ENCODE measurements at places on chromosomes 1 and 21.
A peak's percentile ranks its signal among the peaks of the same experiment; 100 is the strongest.

- DNase-seq, result no peak
Observed at GRCh38 chr21:44283948-44284347, 1.7 kb upstream of the AIRE start.

DNA sequence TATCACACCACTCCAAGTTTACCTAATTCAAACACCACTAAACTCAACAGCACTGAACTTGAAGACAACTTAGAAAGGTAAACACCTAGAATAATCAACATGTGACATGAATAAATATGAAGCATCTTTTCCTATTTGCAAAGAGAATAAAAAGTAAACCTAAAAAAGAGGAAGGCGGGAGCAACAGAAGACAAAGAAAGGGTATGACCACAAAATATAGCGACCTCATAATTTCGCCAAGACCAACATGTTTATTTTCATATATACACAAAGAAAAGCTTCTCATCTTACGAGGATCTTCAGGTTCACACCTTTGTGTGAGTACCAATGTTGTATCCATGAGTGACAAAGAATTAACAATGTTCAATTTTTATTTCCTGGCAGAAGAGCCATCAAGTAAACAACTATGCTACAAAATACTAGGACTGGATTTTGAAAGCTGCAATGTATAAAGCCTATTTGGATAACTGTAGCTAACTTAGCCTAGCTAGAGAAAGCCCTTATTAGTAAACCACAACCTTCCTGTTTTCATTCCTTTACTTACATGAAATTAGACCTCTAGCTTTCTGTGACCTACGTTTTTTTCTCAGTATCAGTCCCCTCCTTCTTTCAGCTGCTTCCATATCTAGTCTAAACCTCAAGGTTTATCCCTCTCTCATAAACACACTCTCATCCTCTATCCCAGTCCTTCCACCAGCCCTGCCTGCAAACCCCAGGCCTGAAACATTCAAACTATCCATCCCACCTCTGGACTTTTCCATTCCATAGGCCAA, 21.3 kb upstream of the PHTF1 start:
- DNase-seq, result no peak

- DNase-seq, result no peak
Observed at GRCh38 chr21:38300141-38300578, 43.4 kb downstream of the KCNJ15 start.

GRCh38 chr1:197042676-197043341, 24.3 kb downstream of the F13B start:
- no peak for DNase-seq

- DNase-seq, result peak; percentile 85
Observed at GRCh38 chr1:119008483-119009311, 20.6 kb upstream of the TBX15 start.

GRCh38 chr1:16719571-16720350, 20.6 kb upstream of the RNU1-4 start:
- DNase-seq, result no peak

GRCh38 chr1:108071601-108072000, 106.6 kb upstream of the VAV3 start:
- DNase-seq, result no peak

- DNase-seq, result no peak
Observed at GRCh38 chr1:172134087-172134731, 286.3 kb upstream of the C1orf105 start.

- DNase-seq, result no peak
Observed at GRCh38 chr21:43971201-43971991, 40.7 kb upstream of the TRAPPC10 start.

GRCh38 chr1:36481771-36482723, 666 bp downstream of the CSF3R start:
- DNase-seq, result no peak

- DNase-seq, result no peak
Observed at GRCh38 chr1:227939791-227940771, 7.7 kb downstream of the WNT9A start.

DNA sequence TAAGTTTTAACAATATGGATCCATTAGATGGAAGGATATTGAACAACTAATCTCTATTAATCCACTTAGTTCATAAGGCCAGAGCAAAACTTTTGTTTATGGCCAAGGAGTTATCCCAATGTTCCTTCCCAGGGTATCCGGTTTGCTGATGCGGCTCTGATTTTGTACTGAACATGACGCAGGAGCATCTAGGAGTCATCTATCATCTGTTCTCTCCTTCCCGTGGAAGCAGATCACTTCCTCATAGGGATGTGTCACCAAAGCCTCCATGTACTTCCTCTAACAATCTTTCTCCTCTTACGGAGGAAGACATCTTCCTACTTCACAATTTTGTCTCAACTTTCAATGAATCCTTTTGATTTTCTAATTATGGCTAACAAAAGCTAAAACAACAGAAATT, 206.6 kb downstream of the APP start:
- DNase-seq, result no peak

GRCh38 chr1:24735509-24736375, 9.5 kb upstream of the CLIC4 start:
- peak; percentile 60 for DNase-seq

GRCh38 chr1:110319332-110320167, 19.6 kb upstream of the RBM15 start:
- DNase-seq, result no peak

DNA sequence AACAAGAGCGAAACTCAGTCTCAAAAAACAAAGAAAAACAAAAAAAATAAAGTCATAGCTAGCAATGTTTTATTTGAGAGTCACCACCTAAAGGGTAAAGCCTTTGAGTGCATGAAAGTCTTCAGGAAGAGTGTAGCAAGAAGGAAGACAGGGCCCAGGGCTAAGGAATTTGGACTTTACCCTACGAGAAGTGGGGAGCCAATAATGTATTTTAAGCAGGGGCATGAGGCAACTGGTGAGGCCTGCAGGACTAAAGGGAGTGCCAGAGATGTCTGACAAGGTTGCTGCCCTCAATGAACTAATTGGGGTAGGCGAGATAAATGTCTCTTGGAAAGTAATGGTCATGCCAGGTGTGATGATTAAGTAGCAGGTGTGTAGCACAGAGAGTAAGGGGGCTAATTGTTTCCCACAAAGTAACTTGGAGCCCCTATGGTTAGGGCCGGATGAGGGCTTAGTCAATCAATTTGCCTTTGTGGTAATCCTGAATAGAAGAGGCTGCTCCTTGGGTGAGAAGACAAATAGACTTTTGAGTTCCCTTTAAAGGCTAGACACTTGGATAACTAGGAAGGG, 31.6 kb upstream of the CACNA1E start:
- DNase-seq, result no peak

GRCh38 chr1:195026792-195027191, 1581.4 kb downstream of the KCNT2 start:
- DNase-seq, result no peak

GRCh38 chr1:85578321-85579295, 2.0 kb upstream of the CCN1 start:
- peak; percentile 99 for DNase-seq

Measured in fibroblast of skin of back (primary cell).